ENCODE measurements at places on chromosomes 7 and 10.

GRCh38 chr7:26188957-26189541 lies 11.5 kb downstream of the HNRNPA2B1 start:
- peaks cover 10% of the 10 kb centered on the region for H3K4me1 ChIP-seq
- no peaks in the 10 kb centered on the region for H3K27me3 ChIP-seq
- DNase-seq = no peak
- H3K36me3 ChIP-seq = peaks cover 70% of the 10 kb centered on the region

DNA sequence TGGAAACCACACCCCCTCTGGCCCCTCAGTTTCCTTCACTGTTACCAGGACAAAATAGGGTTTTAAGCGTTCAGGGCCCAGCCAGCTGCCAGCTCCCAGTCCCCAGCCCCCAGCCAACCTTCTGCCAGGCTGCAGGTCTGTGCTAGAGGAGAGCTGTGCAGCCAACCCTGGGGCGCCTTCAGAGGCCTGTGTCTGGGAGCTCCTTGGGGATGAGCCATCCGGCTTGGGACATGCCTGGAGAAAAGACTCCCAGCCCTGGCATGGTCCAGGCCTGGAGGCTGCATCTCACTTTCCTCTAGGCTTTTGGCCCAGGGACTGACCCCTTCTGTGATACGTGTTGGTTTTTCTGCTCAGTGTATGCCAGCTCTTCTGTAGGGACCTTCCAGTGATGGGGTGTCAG lies 487.6 kb upstream of the MGMT start:
- no peaks in the 10 kb centered on the region for H3K27me3 ChIP-seq
- no peaks in the 10 kb centered on the region for H3K4me1 ChIP-seq
- DNase-seq = no peak
- H3K36me3 ChIP-seq = no peaks in the 10 kb centered on the region
- H3K4me3 ChIP-seq = no peak overlapping the region

GRCh38 chr10:47451273-47451997 lies 32.5 kb downstream of the ANXA8 start:
- DNase-seq = no peak
- no peaks in the 10 kb centered on the region for H3K27me3 ChIP-seq
- no peaks in the 10 kb centered on the region for H3K36me3 ChIP-seq
- no peak overlapping the region for H3K27ac ChIP-seq
- no peaks in the 10 kb centered on the region for H3K4me1 ChIP-seq

DNA sequence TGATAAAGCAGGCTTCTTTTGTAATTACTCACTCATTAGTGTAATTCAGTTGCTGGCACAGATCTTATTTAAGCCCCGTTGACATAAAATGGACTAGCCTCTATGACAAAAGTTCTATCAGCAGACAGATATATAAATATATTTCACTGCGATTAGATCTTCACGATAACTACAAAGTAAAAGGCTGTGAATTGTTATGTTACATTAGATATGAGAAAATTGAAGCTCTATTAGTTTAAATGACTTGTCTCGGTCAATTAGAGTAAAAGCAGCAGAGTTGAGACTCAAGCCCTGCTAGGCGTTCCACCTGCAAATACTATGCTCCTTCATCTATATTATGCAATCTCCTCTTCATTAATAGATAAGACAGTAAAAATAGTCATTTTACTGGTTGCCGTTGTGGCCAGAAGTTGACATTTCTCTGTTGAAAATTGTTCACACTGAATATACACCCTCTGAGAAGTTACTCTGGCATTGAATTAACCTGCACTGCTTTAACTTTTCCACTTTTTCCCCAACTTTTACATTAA lies 136.7 kb downstream of the DKK1 start:
- H3K27ac ChIP-seq = no peak overlapping the region
- H3K4me3 ChIP-seq = no peak overlapping the region
- no peaks in the 10 kb centered on the region for H3K36me3 ChIP-seq
- peaks cover 2% of the 10 kb centered on the region for H3K27me3 ChIP-seq

GRCh38 chr7:86962623-86963022 lies 96.8 kb downstream of the ELAPOR2 start:
- no peaks in the 10 kb centered on the region for H3K36me3 ChIP-seq
- no peak overlapping the region for H3K27ac ChIP-seq
- no peaks in the 10 kb centered on the region for H3K4me1 ChIP-seq
- DNase-seq = no peak
- no peaks in the 10 kb centered on the region for H3K27me3 ChIP-seq

DNA sequence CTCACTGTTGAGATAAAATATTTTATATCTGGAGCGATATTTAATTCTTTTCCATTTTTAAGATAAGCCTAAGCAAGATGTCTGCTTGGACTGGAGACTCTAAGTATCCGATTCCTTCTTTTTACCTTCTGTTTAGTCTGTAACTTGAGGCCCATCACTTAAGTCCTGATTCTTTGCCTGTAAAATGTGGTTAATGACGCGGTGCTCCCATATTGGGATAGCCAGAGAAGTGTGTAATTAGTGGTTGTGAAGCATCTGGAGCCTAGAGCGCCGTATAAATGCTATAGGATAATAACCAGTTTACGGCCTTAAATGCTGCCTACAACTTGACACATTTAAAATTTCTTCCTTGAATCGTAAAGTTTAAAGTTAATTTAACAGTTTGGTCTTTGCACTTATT lies 132.9 kb downstream of the CHN2 start:
- no peaks in the 10 kb centered on the region for H3K27me3 ChIP-seq
- DNase-seq = no peak
- no peak overlapping the region for H3K4me3 ChIP-seq
- H3K36me3 ChIP-seq = no peaks in the 10 kb centered on the region
- no peaks in the 10 kb centered on the region for H3K4me1 ChIP-seq
- no peak overlapping the region for H3K27ac ChIP-seq

- no peak for DNase-seq
- H3K27me3 ChIP-seq = no peaks in the 10 kb centered on the region
- H3K4me1 ChIP-seq = no peaks in the 10 kb centered on the region
- no peak overlapping the region for H3K4me3 ChIP-seq
- no peak overlapping the region for H3K27ac ChIP-seq
These were observed 292.6 kb downstream of the PARD3 start for GRCh38 chr10:34522546-34522945.

DNA sequence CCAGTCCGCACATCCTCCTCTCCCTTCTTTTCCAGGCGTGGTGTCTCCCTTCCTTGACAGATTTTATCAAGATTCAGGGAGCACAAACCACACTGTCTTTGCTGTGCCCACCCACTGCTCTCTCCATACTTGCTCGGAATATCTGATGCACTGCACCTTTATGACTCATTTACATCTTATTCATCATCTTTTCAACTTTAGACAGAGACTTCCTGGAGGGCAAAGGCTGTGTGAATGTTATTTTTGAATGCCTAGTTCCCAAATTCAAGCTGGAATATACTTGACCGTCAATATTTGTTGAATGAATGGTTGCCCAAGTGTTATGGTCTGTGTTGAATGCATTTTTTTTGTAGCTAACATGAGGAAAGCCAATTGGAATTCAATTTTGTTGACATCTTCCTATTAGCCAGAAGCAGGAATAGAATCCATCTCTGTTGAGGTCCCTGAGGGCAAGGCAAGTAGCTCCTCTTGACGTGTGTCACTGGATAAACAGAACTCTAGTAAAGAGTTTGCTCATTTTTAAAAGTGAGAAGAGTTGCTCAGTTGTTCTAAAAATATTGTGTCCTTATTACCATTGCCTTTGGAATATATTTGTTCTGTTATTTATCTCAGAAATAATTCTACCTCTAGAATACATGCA lies 95.0 kb downstream of the KLF6 start:
- H3K36me3 ChIP-seq = no peaks in the 10 kb centered on the region
- no peak overlapping the region for H3K27ac ChIP-seq
- no peak for DNase-seq
- H3K4me3 ChIP-seq = no peak overlapping the region
